Activated CD4-positive, alpha-beta memory T cell treated with anti-CD3 and anti-CD28 coated beads for 36 hours (primary cell): ENCODE measurements at places on chromosomes 7 and 10. TPM values are rescaled to one million over a fixed set of nuclear protein-coding genes. Genes with fewer than 3 reads are reported as not detected.

DNA sequence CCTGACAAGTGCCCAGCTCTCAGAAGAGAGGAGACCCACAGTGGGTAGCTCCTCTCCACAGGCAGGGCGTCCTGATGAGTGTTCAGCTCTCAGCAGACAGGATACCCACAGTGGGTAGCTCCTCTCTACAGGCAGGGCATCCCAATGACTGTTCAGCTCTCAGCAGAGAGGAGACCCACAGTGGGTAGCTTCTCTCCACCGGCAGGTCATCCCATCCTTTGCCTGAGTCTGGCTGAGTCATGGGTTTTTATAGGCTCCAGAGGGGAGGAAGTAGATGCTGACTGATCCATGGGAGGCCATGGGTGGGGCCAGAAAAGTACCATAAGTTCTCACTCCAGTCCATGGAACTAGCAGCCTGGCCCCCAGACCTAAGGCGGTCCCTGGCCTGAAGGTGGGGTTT is 18.5 kb downstream of the CFAP70 start:
- no peak overlapping the region for H3K27ac ChIP-seq
- H3K36me3 ChIP-seq = no peaks in the 10 kb centered on the region
- H3K27me3 ChIP-seq = no peaks in the 10 kb centered on the region
- no peak overlapping the region for H3K4me3 ChIP-seq
- H3K4me1 ChIP-seq = no peaks in the 10 kb centered on the region
- DNase-seq = no peak

DNA sequence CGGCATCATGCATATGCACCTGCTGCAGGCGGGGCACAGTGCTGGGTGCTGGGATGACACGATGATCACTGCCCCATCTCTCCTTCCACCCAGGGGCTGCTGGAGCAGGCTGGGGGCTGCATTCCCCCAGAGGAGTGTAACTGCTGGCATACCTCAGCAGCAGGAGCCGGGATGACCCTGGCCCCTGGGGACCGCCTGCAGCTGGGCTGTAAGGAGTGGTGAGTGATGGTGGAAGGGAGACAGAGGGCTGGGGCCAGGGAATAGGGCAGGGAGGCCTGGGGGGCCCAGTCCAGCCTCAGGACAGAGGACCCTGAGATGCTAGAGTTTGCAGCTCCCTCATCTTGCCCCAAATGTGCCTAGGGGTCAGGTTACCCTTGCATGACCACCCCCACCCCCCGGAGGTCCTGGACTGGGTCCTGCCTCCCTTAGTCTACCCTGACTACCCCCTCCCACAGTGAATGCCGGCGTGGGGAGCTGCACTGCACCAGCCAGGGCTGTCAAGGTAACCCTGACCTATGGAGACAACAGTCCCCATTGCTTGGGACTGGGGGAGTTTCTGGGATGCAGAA is 14.5 kb upstream of the ZNF862 start:
- H3K4me1 ChIP-seq = no peaks in the 10 kb centered on the region
- H3K27me3 ChIP-seq = no peaks in the 10 kb centered on the region
- H3K36me3 ChIP-seq = no peaks in the 10 kb centered on the region
- no peak overlapping the region for H3K4me3 ChIP-seq
- no peak for DNase-seq

GRCh38 chr10:98276311-98276710 is 8.3 kb upstream of the LOXL4 start:
- no peaks in the 10 kb centered on the region for H3K36me3 ChIP-seq
- no peak overlapping the region for H3K27ac ChIP-seq
- DNase-seq = no peak
- H3K4me1 ChIP-seq = no peaks in the 10 kb centered on the region

DNA sequence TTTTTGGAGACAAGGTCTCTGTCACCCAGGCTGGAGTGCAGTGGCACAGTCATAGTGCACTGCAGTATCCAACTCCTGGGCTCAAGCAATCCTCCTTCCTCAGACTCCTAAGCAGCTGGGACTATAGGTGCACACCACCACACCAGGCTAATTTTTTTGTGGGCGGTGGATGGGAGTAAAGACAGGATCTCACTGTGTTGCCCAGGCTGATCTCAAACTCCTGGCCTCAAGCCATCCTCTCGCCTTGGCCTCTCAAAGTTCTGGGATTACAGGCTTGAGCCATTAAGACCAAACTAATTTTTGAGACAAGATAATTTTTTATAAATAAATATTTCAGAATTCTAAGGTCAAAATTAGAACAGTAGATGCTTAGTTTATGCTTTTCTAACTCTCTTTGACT is 80.8 kb upstream of the CAPZA2 start:
- peaks cover 5% of the 10 kb centered on the region for H3K4me1 ChIP-seq
- no peaks in the 10 kb centered on the region for H3K27me3 ChIP-seq
- no peak for DNase-seq
- H3K36me3 ChIP-seq = no peaks in the 10 kb centered on the region
- H3K4me3 ChIP-seq = no peak overlapping the region
- no peak overlapping the region for H3K27ac ChIP-seq

DNA sequence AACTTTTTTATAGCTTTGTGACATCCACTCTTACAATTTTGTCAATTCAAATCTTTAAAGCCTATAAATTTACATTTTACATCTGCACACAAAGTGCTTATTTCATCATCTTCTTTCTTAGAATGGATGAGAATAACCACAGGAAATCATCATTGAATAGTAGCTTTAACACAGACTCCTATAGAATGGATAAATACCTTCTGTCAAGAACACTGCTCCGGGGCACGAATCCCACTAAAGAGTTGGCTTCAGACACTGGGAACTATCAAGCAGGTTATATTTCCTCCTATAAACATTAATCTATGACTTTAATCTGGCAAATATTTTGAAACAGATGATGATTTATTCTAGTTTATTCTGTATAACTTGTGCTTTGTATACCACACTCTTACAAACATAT is 269.7 kb upstream of the TPK1 start:
- no peak overlapping the region for H3K27ac ChIP-seq
- no peaks in the 10 kb centered on the region for H3K4me1 ChIP-seq
- DNase-seq = no peak
- H3K27me3 ChIP-seq = peaks cover 1% of the 10 kb centered on the region
- no peaks in the 10 kb centered on the region for H3K36me3 ChIP-seq
- H3K4me3 ChIP-seq = no peak overlapping the region

- no peak for DNase-seq
- H3K36me3 ChIP-seq = no peaks in the 10 kb centered on the region
- no peaks in the 10 kb centered on the region for H3K27me3 ChIP-seq
- H3K4me3 ChIP-seq = no peak overlapping the region
- peaks cover 27% of the 10 kb centered on the region for H3K4me1 ChIP-seq
Measured at GRCh38 chr7:105759670-105760550, 116.5 kb downstream of the ATXN7L1 start.

DNA sequence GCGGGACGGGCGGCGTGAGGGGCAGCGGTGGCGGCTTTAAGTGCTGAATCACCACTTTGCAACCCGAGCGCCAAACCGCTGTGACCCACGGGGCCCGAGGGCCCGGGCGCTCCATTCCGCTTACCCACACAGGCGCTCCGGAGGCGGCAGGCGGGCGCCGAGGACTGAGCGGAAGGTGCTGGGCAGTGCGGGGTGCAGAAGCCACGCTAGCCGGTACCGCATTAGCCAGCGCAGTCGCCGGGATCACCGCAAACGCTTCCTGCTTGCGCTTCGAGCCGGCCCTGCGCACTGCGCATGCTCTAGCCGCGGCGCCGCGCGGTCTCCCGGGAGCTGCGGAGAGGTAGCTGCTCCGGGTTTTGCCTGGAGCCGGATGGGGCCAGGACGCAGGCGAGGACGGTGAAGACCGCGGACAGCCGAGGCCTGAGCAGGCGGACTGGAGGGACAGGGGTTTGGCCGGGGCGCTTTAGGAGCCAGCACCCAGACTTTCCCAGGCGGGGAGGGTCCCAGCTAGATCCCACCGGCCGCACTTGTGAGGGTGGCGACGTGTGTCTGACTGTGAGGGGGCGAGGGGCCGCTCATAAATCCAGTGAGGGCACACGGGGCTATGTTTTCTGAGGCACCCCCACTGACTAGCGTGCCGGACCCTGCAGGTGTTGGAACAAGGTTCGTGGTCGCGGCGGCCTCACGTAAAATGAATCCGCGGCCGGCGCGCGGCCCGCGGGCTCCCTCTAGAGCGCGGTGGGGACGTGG is at the start of gene IDE:
Gene IDE (minus strand): TSS at position 296 of the 750 bp plus-strand sequence. CDS start 74 bp downstream, at position 222.
- H3K27me3 ChIP-seq = no peaks in the 10 kb centered on the region
- peak within 1 kb of the TSS; percentile 85 for H3K27ac ChIP-seq
- H3K4me3 ChIP-seq = peak within 1 kb of the TSS; percentile 56
- peak; percentile 90 for DNase-seq
- peaks cover 34% of the 10 kb centered on the region for H3K4me1 ChIP-seq

The CRYGN gene
- not detected for total RNA-seq

DNA sequence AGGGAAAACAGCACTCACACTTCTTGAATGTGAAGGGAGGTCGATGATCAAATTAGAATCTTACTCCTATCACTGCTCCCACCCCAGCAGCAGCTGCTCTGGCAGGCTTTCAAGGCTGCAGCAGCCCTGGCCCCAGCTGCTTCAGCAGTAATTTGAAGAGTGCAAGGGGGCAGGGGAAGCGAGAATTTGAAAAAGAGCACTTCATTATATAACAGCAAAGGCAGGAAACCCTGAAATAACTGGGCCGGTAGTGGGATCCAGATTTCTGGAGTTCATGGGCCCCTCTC is 44.9 kb downstream of the MYPN start:
- no peaks in the 10 kb centered on the region for H3K36me3 ChIP-seq
- H3K4me3 ChIP-seq = no peak overlapping the region
- H3K27me3 ChIP-seq = peaks cover 2% of the 10 kb centered on the region

GRCh38 chr7:155669717-155670505 is 25.4 kb downstream of the RBM33 start:
- H3K36me3 ChIP-seq = peaks cover 12% of the 10 kb centered on the region
- H3K4me3 ChIP-seq = no peak overlapping the region
- peak overlapping the region; percentile 34 for H3K27ac ChIP-seq
- H3K27me3 ChIP-seq = no peaks in the 10 kb centered on the region
- no peak for DNase-seq

GRCh38 chr10:14383266-14383665 is 52.5 kb upstream of the FRMD4A start:
- H3K4me1 ChIP-seq = peaks cover 44% of the 10 kb centered on the region
- H3K27me3 ChIP-seq = peaks cover 29% of the 10 kb centered on the region
- H3K4me3 ChIP-seq = no peak overlapping the region

GRCh38 chr7:12066004-12066403 is 145.1 kb upstream of the TMEM106B start:
- peaks cover 14% of the 10 kb centered on the region for H3K4me1 ChIP-seq
- DNase-seq = no peak
- peak overlapping the region; percentile 36 for H3K27ac ChIP-seq
- H3K4me3 ChIP-seq = no peak overlapping the region

The TMEM270 gene
- not detected for total RNA-seq

The PNLIPRP3 gene
- total RNA-seq = not detected

- peaks cover 1% of the 10 kb centered on the region for H3K27me3 ChIP-seq
- H3K4me1 ChIP-seq = no peaks in the 10 kb centered on the region
- no peak overlapping the region for H3K27ac ChIP-seq
Measured at GRCh38 chr7:94602181-94602580, 53.8 kb downstream of the SGCE start.

The CYP3A4 gene
- total RNA-seq = not detected

GRCh38 chr7:17293481-17293880 is 5.0 kb upstream of the AHR start:
- H3K27me3 ChIP-seq = no peaks in the 10 kb centered on the region
- no peak for DNase-seq
- peaks cover 18% of the 10 kb centered on the region for H3K4me1 ChIP-seq
- H3K27ac ChIP-seq = no peak overlapping the region
- no peaks in the 10 kb centered on the region for H3K36me3 ChIP-seq

DNA sequence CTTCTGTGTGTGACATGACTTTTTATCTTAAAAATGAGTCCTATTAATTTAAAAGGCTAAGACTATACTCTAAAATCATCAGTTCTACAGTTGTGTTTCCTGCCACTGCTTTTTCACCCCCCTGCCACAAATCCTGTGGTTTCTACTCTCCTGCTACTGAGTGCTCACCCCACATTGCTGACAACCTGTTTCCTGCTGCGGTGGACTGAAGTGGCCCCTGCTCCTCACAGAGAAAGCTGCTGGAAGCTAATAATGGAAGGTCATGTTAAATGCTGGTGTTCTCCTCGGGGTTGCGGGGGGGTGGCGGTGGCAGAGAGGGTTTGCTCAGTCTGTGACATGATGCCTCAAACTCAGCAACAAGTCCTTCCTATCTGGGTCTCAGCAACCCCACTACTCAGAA is 113.2 kb upstream of the INHBA start:
- H3K27ac ChIP-seq = no peak overlapping the region
- no peaks in the 10 kb centered on the region for H3K36me3 ChIP-seq
- no peak overlapping the region for H3K4me3 ChIP-seq
- H3K4me1 ChIP-seq = no peaks in the 10 kb centered on the region

DNA sequence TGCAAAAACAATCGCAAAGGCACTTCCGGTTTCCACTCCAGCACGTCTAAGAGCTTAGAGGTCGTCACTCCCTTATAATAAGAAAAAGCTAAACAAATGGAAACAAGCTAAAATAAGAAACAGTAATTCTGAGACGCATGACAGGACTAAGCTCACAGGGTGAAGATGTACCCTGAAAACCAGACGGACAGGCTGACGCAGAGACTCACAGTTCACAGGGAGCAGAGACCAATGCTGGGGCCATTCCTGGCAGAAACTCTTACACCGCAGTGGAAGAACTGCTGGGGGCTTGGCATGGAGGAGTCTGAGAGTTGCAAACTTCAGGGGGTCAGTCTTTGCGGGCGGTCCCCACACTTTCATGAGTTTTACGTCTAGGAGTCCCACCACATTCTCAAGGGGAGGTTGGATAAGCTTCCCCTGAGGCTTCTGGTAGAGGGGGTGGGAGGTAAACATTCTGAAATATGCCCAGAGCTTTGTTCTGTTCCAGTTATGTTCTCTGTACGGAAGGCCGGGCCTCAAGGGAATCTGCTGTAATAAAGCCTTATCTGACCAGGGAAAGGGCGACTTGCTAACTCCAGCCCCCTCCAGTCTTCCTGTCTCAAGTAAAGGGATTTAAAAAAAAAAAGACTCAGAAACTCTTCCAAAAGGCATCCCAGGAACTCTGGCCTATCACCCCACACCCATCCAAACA is 47.8 kb downstream of the BRI3 start:
- peaks cover 2% of the 10 kb centered on the region for H3K4me1 ChIP-seq
- DNase-seq = no peak
- H3K4me3 ChIP-seq = no peak overlapping the region

The TDRD1 gene
- total RNA-seq = 0.90 TPM

The CHST15 gene
- 0.05 TPM for total RNA-seq

GRCh38 chr7:139567647-139568345 is 44.3 kb downstream of the CLEC2L start:
- H3K27me3 ChIP-seq = no peaks in the 10 kb centered on the region
- H3K4me1 ChIP-seq = peaks cover 12% of the 10 kb centered on the region
- no peak overlapping the region for H3K4me3 ChIP-seq
- no peak overlapping the region for H3K27ac ChIP-seq
- DNase-seq = no peak
- peaks cover 7% of the 10 kb centered on the region for H3K36me3 ChIP-seq

DNA sequence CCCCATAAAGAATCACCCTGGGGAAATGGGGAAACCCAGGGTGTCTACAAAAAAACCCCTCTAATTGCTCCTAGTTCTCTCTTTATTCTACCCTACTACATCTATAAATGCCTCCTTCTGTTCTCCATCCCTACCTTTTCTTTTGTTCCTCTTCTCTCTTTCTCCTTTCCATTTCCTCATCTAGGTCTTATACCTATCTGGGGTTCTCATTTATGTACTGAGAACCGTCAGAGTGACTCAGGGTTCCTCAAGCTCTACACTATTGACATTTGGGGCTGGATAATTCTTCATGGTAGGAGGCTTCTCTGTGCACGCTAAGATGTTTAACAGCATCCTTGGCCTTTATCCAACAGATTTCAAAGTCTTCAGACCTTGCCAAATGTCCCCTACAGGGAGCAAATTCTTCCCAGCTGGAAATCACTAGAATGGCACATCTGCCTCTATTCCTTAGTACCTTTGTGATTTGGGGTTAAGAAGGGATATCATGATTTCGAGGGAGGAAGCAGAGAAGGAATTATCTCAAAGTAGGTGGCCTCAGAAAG is 137.4 kb upstream of the PTN start:
- no peaks in the 10 kb centered on the region for H3K4me1 ChIP-seq
- no peak for DNase-seq
- H3K27ac ChIP-seq = no peak overlapping the region
- no peak overlapping the region for H3K4me3 ChIP-seq
- no peaks in the 10 kb centered on the region for H3K27me3 ChIP-seq

The UNCX gene
- not detected for total RNA-seq
